HFF-Myc (cell line): ENCODE measurements at places on chromosomes 7 and 10.

DNA sequence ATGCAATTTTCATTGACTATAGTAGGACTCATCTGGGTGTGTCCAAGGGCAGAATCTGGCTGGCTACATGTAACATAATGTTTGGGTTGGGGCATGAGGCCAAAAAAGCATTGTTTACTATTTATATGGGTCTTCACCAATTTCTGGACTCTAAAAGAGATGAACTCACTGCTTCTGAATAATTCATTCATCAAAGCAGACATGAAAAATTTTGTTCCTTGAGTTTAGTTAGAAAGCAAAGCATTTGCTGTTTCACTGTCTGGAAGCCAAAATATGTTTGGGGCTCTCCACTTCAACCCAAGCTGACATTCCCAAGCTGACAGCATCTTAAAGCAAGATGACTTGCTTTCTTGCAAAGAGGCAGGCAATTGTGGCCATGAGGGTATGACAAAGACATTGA is 670.6 kb downstream of the SUGCT start:
- DNase-seq, result no peak

DNA sequence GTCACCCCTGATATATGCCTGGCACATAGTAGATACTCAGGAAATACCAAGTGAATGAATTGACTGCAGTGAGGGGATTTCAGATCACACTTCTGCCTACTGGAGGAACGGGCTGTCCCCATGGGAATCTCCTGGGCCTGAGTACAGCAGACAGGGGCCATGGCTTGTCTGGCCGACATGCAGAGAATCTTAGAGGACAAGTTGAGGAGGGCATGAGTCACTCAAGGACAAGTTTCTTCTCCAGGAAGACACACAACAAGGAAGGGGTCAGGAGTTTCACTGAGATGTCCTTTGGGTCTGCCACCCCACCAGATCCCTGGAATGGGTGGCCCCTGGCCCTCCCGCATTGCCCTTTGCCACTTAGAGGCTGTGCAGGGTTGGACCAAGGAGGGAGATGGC is 20.7 kb downstream of the PLPP4 start:
- DNase-seq, result no peak

- no peak for DNase-seq
These were observed 7.8 kb downstream of the NODAL start for GRCh38 chr10:70433581-70434280.

GRCh38 chr7:26200038-26200443 is 505 bp downstream of the HNRNPA2B1 start:
- no peak for DNase-seq

DNA sequence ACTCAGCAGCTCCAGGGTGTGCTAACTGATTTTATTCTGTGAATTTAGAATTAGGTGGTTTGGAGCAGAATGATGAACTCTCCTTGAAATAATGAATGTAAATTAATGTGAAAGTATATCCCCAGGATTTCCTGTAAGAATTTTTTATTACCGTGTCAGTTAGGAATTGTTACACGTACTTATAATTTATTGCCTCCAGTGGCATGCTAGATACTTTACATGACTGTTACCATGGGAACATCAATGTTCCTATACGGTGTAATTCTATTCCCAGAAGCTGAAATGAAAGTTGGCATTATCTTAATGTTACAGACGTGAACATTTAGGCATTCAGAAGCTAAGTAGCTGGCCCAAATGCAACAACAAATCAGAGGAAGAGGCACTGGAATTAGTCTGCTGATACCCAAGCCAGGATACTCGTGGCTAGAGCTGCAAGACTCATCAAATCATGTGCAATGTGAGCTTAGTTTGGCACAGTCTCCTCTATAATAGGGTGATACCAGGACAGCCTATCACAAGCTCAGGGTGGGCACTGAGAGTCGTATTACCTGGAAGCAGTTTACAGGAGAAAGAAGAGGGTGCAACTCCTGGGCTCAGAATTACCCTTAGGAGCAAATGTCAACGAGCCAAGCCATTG is 30.0 kb upstream of the PRKAR2B start:
- peak; percentile 11 for DNase-seq

GRCh38 chr7:77833136-77833535 is 34.6 kb downstream of the PHTF2 start:
- DNase-seq, result no peak

DNA sequence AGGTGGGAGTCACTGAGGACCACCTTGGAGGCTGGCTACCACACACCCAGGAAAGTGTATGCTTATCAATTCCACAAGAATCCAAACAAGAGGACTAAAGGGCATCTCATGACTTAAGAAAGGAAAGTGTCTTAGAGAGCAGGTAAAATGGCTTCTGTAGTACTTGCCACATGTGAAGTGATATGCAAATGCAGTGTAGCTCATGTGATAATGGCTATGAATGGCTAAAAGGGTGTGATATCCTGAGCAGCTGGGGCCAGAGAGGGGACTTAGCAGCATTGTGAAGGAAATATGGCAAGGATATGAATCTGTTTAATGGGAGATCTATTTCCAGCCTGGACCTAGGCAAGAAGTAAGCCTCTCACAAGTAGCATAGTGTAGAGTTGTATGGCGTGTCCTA is 90.5 kb downstream of the BUB3 start:
- no peak for DNase-seq

DNA sequence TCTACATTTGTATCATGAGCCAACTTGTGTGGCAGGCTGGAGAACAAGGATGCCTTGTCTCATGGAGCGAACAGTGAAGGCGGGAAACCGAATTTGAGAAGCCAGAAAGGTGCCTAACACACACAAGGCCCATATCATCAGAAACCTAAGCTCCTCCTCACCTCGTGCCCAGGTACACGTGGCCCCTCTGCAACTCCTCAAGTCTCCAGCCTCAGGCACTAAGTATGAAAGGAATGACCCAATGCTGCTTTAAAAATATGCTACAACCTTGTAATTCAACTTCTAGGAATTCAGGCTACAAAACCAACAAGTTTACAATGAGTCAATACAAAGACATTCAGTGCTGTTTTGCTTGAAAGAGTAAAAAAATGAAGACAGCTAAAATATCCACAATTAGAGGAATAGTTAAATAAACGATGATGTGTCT is 95.7 kb downstream of the CDK6 start:
- DNase-seq, result no peak

DNA sequence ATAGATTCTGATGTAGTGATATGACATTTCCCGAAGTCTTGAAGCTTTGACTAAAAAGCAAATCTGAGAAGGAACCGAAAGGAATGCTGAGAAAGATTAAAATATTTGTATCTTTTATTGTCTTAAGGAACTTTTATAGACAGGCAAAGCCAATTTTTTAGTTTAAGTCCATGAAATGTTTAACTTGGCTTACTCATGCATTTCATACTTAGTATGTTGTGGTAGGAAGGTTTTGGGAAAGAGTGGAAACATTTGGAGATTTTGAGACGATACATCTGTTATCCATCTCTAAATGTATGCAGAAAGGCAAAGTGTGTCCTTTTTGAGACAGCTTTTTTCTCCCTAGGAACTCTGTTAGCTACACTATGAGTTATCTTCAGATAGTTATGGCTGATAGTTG is 10.1 kb downstream of the TBC1D12 start:
- no peak for DNase-seq

GRCh38 chr7:16416289-16417282 is 4.8 kb downstream of the CRPPA start:
- DNase-seq, result no peak

DNA sequence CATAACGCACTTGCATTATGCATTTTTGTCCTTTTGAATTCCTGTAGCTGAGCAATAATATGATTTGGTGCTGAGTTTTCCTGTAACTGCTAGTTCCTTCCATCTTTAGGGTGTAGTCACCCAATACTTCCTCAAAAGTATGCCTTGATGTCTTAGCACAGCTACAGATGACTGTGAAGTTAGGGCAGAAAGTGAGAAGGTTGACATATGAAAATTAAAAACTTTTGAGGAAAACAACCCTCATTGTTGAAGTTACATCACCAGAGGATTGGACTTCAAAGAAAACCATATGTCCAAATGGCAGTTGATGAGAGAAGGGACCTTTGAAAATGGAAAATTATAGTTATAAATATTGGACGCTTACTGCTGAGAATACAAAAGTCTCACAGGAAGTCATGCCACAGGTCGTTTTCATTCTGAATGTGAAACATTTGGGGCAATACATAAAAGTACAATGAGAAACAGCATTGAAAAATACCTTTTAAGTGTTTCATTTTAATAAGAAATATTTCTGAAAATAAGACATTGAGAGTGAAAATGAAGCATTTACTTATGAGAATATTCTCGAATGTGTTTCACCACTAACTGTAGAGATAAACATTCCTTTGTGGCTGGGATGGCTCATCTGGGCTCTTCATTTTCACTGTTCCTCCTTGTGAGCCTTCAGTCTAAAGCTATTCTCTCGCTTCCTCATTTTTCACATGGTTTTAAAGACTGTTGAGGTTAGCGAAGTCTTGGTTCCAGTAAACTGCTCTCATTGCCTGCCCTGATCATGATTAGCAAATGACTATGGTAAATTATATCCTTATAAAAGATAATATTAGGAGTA is 61.4 kb upstream of the NME8 start:
- no peak for DNase-seq

DNA sequence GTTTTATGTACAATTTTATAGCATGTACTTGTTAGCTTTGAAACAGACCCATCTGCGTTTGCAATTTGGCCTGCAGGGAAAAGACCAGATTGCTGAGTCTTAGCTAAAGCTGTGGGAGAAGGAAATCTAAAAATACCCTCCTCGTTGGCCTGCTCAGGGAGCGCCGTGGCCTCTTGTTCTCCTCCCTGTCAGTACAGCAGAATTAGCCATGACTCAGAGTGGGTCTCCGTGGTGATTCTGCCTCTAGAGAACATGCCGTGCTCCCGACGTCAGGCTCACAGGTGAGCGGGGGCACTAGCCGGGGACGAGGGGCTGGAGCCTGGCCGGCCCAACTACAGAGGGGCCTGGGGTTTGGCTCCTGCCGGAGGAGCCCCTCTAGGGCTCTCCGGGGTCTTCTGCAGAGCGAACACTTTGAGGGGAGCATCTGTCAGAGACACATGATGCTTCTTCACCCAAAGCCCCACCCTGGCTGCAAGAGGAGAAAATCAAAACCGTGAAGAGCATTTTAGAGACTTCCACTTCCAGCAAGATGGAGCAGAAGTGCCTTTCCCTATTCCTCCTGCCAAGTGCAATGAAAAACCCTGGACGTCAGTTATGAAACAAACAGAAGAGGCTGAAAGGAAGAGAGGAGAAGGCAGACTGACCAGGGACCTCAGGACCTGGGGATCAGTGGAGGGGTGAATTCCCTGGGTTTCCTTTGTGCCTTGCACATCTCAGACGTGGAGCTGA is 98.9 kb downstream of the LHPP start:
- peak; percentile 5 for DNase-seq

DNA sequence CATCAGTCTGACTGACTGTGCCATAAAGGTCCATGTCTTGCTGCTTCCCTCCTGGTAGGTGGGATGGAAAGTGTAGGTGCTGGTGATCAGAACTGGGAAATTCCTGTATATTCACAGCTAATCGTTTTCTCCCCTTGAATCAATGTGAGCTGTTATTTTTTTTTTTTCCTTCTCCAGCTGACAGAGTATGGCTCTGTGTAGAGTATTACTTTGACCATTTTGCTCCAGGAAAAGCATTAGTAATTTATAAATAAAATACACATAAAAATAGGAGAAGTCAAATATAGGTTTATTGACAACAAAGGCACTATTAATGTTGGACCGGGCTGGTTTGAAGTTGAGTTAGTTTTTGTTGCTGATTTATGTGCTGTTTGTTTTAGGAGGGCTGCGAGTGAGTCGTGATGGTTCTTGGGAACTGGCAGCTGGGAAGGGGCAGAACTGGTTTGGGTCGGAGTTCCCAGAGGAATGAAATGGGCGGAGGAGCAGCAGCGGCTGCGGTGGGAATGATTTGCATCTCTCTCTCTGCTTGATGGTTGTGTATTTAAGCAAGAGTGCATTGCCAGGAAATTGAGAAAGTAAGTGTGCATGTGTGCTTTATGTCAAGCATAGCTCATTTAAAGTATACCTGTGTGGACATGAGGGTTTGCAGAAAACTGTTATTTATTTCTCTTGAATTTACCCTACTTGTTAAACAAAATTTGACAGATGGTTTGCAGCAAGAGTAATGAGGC is 80.9 kb downstream of the LRMDA start:
- DNase-seq, result no peak

DNA sequence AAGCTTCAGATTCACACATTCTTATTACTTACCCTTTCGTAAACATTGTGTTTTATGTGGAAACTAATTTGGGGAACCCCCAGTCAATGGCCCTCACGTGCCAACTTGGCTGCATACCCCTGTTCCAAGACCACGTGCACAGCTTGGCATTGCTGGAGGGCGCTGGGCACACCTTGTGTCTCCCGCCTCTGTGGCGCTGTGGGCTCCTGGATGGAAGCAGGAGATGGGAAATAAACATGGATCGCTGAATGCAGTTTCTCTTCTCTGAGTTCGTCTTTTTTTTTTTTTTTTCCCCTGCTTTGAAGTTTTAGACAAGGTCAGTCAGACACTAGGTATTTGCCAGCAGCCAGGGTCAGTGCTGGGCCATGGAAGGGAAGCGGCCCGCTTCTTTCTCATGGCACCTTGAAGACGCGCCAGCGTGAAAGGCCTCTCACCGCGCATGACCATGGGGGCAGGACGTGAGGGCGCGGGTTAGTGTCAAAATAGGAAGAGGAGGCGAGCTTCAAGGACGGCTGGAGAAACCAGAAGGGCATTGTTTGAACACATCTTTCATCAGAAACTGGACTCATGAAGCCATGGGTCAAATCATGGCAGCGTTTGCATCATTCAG is 27.3 kb downstream of the BNIP3 start:
- no peak for DNase-seq

DNA sequence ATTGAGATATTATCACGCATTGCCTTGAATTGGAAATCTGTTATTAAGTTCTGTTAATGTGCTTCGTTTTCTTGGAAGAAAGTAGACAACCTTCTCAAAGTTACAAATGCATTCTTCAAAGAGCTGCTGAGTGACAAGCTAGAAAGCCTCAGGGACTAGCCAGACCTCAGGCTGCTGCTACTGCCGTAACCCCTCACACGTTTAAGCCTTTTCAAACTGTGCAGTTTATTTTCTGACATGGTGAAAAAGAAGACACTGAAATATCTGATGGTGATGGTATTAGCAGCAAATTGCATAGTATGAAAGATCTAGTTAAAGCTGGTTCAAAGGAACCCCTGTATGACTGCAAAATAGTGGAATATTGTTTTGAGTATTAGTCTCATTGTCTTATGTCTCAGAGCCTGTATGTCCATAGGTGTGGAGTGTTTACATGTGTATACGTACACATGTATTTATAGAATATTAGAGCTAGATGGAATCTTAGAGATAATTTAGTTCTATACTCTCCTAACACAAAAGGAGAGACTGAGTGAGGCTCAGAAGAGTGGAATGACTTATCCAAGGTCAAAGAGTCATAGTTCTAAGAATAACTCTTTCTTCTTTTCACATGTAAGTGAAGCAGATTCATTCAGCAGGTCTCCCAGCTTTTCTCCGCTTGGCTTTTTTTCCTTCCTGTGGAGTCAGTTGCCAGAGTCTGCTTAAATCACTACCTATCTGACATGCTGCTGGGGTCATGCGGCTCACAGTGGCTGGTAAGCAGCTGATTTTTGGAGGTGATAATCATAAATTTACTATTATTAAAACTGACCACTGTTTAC is 431.9 kb downstream of the PLXDC2 start:
- no peak for DNase-seq

- no peak for DNase-seq
These were observed 126.3 kb downstream of the CXCL12 start for GRCh38 chr10:44258460-44259089.
